Right forelimb (tissue), 1 donor: ENCODE measurements at places on chromosomes 2 and 18.

DNA sequence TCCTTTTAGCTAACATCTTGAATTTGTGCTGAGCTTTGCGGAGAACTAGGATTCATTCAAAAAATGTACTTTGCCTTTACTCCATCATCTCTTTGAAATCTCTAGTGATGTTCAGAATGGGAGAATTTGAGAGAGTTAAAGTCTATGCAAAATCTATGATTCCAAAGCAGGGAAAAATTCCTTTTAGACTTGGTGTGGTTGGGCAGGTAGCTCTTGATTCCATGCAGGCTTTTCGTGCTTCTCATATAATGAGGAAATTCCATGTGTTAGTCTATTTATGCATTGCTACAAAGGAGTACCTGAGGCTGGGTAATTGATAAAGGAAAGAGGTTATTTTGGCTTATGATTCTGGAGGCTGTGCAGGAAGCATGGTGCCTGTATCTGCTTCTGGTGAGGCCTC lies 258.9 kb upstream of the EPHA4 start:
- no peak for DNase-seq

DNA sequence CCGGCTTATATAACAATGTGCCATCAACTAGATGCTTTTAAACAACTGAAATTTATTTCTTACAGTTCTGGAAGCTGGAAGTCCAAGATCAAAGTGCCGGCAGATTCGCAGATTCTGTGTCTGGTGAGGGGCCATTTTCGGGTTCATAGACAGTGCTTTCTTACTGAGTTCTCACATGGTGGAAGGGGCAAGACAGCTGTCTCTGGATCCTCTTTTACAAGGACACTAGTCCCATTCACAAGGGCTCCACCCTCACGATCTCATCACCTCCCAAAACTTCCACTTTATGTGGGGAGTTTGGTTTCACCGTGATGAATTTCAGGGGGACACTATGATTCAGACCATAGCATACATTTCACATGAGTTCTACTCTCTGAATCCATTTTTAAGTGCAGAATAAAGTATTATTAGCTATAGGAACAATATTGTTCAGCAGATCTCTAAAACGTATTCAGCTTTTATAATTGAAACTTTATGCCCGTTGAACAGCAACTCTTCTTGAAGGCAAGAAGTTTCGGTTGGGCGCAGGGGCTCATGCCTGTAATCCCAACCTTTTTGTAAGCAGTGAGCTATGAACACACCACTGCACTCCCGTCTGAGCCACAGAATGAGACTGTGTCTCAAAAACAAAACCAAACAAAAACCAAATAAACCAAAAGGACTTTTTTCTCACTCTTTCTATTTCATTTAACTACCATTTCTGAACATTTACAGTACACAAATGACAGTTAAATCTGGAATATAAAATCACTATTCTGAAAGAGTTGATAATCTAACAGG lies 502.8 kb downstream of the CMPK2 start:
- DNase-seq, result no peak

DNA sequence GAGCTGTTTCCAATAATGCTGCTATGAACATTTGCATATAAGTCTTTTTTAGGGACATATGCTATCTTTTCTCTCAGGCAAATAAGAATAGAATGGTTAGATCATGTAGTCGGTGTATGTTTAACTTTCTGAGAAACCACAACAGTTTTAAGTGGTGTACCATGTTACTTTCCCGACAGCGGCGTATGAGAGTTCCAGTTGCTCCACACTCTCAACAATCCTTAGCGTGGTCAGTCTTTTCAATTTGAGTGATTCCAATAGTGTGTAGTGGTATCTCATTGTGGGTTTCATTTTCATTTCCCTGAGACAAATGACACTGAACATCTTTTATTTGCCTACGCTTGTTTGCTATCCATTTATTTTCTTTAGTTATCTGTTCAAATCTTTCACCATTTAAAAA lies 149.5 kb downstream of the ACOXL start:
- DNase-seq, result no peak

DNA sequence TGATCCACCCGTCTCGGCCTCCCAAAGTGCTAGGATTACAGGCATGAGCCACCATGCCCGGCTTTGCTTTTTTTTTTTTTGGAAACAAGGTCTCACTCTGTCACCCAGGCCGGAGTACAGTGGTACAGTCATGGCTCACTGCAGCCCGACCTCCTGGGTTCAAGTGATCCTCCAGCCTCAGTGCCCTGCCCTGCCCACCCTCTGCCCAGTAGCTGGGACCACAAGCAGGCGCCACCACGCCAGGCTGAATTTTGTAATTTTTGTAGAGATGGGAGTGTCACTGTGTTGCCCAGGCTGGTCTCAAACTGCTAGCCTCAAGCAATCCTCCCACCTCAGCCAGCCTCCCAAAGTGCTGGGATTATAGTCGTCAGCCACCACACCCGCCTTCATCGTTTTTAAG lies 11.6 kb upstream of the PSD4 start:
- peak; percentile 11 for DNase-seq
